ENCODE measurements at places on chromosomes 3 and 15. TPM values are rescaled to one million over a fixed set of nuclear protein-coding genes. Genes with fewer than 3 reads are reported as not detected.
A peak's percentile ranks its signal among the peaks of the same experiment; 100 is the strongest.

- DNase-seq: no peak
Observed at GRCh38 chr3:13240928-13241618, 167.8 kb upstream of the IQSEC1 start.

- no peak for DNase-seq
Observed at GRCh38 chr3:74921676-74922075, 307.2 kb upstream of the CNTN3 start.

DNA sequence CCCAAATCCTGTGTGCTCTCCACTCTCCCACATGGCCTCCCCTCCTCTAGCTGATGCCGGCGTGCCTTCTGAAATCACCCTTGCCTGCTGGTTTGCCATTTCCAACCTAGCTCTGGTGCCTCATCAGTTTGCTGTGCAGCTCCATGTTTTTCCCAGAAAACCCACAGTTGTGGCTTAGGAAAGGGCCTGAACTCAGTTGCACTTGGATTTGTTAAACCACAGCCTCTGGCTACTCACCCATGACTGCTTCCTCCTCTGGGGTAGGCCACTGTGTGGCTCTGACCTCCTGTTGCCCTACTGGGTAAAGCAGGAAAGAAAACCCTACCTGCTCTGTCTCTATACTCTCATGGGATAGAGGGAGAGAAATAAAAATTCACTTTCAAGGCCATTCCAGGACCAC, 97.3 kb downstream of the DAPK2 start:
- no peak for DNase-seq

DNA sequence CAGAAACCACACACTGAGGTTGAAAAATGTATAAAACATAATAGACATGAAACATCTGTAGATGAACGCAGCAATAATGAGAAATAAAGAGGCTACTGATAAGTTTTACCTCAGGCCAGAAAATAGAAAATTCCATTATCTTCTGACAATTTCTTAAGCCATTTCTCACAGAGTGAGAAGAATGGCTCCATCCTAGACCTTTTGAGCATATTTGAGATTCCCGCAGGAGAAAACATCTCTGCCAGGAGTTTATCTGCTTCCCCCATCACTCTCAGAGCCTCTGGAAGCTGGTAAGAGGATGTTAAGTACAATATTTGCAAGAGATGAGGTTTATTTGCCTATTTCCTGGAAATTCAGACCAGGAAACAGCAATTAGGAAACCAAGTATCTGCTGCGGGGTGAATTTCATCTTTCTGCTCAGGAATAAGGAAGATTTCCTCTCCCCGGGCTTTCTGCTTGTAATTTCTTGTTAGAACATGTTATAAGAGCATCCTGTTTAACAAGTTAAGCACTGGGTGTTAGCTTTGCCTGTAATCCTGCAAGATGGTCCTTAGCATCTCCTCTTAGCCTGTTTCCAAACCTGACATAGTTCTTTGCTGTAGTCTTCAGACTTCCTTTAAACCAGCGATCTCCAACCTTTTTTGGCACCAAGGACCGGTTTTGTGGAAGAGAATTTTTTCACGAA, 54.8 kb downstream of the ATP13A4 start:
- DNase-seq: no peak

GRCh38 chr15:34014556-34014955, 24.4 kb downstream of the AVEN start:
- DNase-seq: no peak

DNA sequence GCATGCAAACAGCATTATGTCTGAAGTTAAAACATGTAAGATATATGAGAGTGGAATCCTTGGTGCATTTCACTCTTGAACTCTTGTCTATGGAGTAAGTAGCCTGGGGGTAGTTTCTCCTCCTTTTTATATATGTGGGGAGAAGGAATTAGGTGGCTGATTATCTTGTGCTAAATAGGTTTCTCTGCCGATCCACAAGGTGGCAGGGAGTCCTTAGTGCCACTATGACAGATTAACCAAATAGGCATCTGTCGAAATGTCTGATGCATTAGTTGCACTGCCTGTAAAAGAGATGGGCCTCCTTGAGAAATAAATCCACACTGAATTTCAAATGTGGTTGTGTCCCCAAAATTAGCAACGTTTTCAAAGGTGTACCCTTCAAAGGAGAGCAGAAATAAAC, 170.1 kb downstream of the CNTN4 start:
- DNase-seq: no peak

GRCh38 chr15:40336744-40337122, 4.0 kb downstream of the CCDC9B start:
- no peak for DNase-seq

- DNase-seq: peak; percentile 12
Observed at GRCh38 chr15:73078722-73079121, 26.5 kb downstream of the NEO1 start.

DNA sequence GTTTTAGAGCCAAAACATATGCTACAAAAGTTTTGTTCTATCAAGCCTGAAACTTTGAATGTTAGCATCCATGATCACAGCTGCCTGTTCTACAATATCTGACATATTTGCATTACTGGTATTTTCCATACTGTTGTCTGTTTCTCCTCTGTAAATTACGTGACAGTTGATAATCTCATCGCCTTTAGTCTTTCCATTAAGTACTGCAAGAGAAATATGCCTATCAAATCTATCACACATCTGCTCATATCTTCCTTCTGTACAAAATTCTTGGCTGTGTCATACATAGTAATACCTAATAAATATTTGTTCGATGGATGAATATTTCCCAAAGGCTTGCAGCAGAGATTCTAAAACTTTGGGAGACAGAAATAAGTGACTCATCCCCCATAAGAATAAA, 717.3 kb downstream of the OTOL1 start:
- no peak for DNase-seq

- DNase-seq: no peak
Observed at GRCh38 chr3:184683900-184684560, 27.8 kb downstream of the MAGEF1 start.

DNA sequence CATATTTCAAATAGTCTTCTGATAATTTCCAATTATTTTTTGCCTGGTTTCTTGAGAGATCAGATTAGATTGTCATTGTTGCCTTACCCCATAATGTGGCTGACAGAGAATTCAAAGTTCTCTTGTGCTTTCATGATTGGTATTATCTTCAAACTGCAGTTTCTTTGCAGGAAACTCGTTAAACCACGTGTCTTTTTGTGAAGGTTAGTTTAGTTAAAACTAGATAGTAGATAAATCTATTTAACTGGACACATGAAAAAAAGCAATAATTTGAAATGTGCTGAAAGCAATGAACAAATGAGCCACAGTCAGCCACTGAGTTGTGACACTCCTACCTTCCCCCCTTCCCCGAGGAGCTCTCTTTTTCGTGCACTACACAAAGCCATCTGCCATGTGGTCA, 327.5 kb upstream of the UMPS start:
- DNase-seq: no peak

GRCh38 chr15:75036212-75036616, 12.8 kb downstream of the PPCDC start:
- peak; percentile 80 for DNase-seq

Gene LSMEM2
- total RNA-seq: 0.95 TPM

Gene ACOX2
- total RNA-seq: 19.5 TPM

Gene CADPS
- total RNA-seq: 37.2 TPM

Gene KLHL24
- total RNA-seq: 106 TPM

Gene RASGRP1
- total RNA-seq: 4.6 TPM

Gene CRABP1
- 1.4 TPM for total RNA-seq

All from mucosa of gallbladder (tissue), 1 donor.